ENCODE measurements at places on chromosomes 1 and 21.
A peak's percentile ranks its signal among the peaks of the same experiment; 100 is the strongest.

GRCh38 chr1:225250432-225250831 is 177.4 kb downstream of the LBR start:
- DNase-seq = peak; percentile 4

DNA sequence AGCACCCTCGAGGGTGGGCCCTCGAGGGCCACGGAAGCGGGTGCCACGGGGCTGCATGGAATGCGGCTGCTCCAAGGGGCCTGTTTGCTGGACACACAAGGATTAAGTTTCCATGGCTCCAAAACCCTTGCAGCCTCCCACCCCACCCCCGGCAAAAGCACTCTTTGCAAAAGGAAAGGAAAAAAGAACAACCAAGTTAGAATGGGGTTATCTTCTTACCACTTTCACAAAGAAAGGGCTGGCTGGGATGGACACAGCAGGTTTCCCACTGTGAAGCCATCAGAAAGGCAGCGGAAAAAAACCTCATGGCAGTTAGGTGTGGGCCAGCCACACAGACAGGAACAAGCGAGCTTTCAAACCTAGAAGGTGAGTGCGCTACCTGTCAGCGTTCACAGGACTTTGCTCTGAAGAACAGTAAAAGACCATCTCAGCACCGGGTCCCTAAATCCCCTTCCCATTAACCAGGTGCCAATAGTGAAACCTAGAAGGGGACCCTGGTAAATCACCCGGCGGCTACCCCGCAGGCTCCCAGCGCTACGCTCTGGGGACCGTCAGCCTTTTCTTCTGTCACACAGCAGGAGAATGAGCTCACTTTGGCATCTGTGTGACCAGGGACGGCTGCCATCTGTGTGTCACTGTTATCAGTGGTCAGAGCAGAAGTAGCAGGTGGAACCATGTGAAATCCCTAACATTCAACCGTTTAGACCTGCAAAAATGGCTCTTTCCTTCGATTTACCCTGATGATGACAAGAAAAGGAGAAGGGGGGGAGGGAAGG is 93.0 kb downstream of the SIM2 start:
- DNase-seq = no peak

- DNase-seq = no peak
Observed at GRCh38 chr1:54476530-54477109, 70.4 kb upstream of the SSBP3 start.

DNA sequence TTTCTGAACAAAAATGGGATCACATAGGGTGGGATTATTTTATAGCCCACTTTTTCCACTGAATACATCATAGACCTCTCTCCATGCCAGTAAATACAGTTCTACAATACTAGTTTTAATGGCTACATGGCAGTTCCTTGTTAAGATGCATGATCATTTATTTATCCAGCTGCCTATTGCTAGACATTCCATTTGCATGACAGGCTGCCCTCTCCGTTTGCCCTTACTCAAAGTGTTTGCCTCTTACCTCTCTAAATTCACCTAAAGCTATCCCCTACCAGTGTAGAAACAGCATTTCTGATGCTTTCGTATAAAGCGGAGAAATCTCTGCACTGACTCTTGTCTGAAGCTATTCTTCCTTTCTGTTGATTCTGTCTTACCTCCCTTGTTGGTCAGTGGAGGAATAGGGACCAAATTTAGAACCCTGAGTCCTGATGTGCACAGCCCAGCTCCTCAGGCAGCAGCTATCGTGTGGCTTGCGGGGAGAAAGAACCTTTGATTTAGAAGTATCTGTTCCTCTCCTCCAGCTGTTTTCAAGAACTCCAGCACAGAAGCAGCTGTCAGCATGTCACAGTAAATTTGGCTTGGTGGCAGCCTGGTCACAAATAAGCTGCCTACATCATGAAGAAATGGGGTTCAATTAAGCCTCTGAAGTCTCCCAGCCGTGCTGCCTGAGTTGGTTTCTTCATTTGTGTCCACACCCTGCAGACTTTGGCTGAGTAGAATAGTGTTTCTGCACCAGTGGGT is 337.3 kb downstream of the PRDM2 start:
- no peak for DNase-seq

DNA sequence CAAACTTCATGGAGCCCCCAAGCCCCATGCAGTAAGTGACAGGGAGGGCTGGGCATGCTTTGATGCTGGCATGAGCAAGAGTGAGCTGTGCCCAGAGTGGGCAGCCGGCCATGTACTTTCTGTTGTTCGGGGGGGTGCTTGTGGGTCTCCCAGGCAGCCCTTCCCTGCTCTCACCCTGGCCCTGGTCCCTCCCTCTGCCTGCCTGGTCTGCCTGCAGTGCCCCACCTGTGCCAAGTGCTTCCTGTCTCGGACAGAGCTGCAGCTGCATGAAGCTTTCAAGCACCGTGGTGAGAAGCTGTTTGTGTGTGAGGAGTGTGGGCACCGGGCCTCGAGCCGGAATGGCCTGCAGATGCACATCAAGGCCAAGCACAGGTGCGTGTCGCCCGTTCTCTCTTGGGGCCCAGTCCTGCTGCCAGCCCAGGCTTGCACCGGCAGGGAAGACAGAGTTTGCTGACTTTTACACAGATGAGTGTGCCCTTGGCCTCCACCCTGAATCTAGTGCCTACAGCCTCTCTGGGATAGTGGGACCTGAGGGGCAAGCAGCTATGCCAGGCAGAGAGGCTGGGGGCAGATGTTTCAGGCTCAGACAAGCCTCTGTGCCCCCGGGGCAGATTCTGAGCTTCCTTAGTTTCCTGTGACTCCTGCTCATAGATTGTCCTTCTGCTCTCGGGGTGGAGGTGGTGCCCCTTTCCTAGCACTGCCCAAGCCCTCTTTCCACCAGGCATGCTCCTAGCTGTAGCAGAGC is 7.6 kb downstream of the ZBTB48 start:
- no peak for DNase-seq

GRCh38 chr1:70843452-70843851 is 204.2 kb downstream of the PTGER3 start:
- no peak for DNase-seq

GRCh38 chr1:184424157-184424556 is 37.3 kb downstream of the C1orf21 start:
- no peak for DNase-seq

GRCh38 chr1:1165900-1166421 is 7.7 kb upstream of the TTLL10 start:
- no peak for DNase-seq

DNA sequence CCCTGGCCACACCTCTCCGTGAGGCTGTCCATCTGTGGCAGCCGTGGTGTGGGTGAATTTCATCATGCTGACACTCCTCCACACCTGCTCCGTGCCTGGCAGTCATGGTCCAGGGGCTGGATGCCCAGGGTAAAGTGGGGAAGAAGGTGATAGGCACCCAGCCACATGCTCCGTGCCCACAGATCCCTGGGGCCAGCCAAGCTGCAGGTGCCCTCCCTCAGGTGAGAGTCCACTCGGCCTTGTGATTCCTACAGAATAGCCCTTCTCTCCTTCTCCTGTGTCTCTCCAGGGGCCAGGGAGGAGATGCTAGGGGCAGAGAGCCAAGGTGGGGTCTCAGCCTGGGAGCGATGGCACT is 16.8 kb upstream of the POFUT2 start:
- no peak for DNase-seq

GRCh38 chr1:107858323-107858722 is 106.7 kb downstream of the VAV3 start:
- no peak for DNase-seq

GRCh38 chr1:167052389-167052788 is 37.8 kb downstream of the GPA33 start:
- DNase-seq = no peak

DNA sequence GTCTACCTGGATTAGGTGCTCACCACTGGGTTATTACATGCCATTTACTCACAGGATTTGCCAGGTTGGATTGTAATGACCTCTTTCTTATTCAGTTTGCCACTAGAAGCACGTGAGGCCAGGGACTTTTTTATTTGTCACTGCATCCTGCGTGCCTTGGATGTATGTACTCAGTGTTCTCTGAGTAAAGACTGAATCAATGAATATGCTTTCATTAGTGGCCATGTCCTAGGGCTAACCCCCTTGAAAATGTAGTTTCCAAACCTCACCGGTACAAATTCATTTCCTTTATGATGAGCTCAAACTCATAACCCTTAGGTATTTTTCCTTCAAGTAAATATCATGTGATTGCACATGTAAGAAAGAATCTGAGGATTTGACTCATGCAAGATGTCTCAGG is 1.3 kb upstream of the ZP4 start:
- no peak for DNase-seq

GRCh38 chr1:227134686-227135314 is 183.5 kb downstream of the CDC42BPA start:
- no peak for DNase-seq

GRCh38 chr1:77636864-77637263 is 45.6 kb downstream of the ZZZ3 start:
- DNase-seq = no peak

- no peak for DNase-seq
Observed at GRCh38 chr1:235566084-235566483, 61.8 kb upstream of the B3GALNT2 start.

DNA sequence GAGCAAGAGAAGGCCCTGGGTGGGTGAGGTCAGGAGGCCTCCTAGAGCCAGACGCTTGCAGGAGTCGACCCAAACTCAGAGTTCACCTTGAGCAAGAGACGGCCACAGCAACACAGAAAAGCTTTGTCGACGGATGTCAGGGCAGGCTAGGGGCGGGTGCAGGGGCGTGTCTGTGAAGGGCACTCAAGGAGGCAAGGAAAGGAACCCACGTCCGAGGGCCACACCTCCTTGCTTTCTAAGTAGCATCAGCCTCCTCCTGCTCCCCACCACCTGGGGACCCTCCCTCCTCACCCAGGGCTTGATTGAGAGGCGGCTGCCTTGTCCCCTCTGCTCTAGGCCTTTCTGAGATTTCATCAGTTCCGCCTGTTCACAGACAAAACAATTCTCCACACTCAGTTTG is 92.1 kb downstream of the OMA1 start:
- DNase-seq = no peak

Data from germinal center (tissue), 1 donor.